ENCODE measurements at places on chromosomes 2 and 18.
A peak's percentile ranks its signal among the peaks of the same experiment; 100 is the strongest.

DNA sequence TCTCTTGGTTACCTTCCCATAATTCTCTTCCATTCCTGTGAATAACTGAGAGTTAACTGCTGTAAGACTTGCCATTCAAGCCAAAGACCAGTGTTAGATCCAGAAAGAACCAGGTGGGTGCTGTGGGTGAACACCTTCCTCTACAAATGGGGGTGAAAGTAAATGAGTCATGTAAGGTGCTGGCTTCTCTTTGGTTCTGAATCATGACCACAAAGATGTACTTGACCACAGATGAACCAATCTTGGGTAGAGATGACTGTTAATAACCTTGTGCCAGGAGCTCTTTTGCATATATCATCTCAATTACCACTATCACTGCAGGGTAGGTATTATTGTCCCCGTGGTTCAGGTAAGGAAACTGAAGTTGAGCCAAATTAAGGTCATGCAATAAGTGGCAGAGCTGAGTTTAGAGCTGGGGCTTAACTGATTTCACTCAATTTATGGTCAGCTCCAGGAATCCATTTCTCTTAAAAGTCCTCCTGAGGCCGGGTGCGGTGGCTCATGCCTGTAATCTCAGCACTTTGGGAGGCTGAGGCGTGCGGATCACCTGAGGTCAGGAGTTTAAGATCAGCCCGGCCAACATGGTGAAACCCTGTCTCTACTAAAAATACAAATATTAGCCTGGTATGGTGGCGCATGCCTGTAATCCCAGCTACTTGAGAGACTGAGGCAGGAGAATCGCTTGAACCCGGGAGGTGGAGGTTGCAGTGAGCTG is 244.9 kb upstream of the CXCR4 start:
- H3K36me3 ChIP-seq: no peaks in the 10 kb centered on the region
- H3K4me1 ChIP-seq: peaks cover 3% of the 10 kb centered on the region
- no peak for DNase-seq
- H3K27ac ChIP-seq: no peak overlapping the region

DNA sequence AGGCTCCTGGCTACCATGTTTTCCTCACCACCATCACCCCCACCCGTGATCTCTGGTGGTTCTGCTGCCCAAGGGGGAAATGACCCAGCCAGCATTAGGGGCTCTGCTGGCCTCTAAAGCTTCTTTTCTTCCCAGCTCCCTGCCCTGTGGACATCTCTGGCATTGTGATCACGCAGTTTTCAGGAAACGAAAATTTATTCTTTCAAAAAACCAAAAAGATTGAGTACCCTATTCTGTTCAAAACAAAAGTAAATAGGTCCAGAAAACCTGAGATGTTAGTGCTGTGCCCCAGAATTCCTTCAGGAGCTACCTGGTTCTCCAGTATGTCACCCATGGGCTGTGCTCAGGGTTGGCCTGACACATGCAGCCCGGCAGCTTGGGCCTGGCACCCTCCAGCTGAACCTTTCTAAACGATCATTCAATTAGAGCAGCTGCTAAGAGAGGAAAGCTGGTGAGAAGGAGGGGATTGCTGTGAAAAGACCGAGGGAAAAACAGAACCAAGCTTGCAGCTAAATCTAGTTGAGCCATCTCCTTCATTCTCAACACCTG is 157.5 kb downstream of the MGAT5 start:
- H3K4me3 ChIP-seq: peak overlapping the region; percentile 6
- H3K27ac ChIP-seq: peak overlapping the region; percentile 64
- H3K4me1 ChIP-seq: peaks cover 55% of the 10 kb centered on the region
- H3K36me3 ChIP-seq: peaks cover 49% of the 10 kb centered on the region
- DNase-seq: peak; percentile 15

DNA sequence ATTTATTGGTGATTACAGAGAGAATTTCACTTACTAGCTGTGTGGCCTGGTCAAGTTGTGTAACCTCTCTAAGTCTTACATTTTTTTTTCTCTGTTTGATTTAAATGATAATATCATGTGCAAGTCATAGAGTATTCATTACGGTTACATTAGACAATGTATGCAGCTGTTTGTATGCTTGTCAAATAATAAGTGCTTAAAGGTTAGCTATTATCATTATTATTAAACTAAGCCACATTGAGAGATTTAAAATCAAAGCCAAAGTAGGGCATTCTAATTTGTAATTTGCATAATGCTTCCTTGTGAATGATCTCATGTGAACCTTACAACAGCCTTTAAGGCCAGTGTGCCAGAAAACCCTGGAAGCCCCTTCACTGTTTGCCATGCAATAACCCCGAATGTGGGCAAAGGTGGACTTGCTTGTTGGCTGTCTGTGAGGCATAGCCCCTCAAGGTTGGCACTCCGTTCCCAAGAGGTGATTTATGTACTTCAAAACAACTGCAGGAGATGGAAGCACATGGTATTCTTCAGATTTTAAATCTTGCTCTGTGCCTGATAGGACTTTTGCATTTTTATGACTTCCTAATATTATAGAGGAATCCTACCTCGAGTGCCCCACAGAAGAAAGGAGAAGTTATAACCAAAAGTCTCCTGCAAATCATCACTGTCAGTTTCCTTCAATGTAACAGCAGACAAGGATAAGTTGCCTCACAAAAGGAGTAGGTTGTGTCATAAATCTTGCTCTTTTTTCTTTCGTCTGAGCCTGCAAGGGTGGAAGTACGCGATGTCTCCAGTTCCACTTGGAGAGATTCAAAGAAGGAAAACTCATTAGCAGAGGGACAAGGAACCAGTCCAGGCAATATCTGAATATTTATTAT is 272.0 kb downstream of the TGIF1 start:
- H3K4me1 ChIP-seq: peaks cover 5% of the 10 kb centered on the region
- no peak for DNase-seq
- H3K27me3 ChIP-seq: no peaks in the 10 kb centered on the region
- H3K4me3 ChIP-seq: no peak overlapping the region
- H3K36me3 ChIP-seq: no peaks in the 10 kb centered on the region
- H3K27ac ChIP-seq: no peak overlapping the region

GRCh38 chr18:13800505-13801259 is 23.3 kb upstream of the MC5R start:
- no peaks in the 10 kb centered on the region for H3K36me3 ChIP-seq
- DNase-seq: no peak
- no peak overlapping the region for H3K27ac ChIP-seq
- H3K27me3 ChIP-seq: peaks cover 37% of the 10 kb centered on the region

DNA sequence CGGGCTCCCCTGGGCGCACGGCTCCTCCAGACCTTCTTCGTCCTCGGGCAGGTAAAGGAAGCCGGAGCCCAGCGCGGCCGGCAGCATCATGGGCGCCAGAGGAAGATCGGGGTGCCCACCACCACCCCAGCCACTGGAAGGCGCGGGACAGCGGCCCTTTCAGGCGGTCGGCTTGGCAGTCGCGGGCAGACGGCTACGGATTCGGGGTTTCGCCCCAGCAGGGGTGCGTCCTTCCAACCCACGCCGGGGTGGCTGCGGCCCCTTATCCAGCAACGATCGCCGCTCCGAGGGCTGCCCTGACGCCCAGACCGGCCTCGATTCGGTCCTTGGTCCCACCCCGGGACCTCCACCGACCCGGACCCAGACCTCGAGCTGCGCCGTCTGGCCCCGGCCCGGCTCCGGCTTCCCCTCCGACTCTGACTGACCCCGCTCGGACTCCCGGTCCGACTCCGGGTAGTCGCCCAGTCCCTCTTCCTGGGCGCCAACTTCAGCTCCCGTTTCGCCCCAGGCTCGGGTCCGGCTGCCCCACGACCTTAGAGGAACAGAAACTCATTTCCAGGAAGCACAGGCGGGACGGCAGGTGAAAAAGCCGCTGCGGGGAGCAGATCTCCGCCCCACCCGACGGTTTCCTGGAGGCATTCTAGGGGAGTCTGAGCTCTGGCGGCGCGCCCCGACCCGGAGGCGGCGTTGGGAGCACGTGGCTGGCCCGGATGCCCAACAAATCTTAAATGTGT is 30.2 kb upstream of the SSB start:
- H3K36me3 ChIP-seq: no peaks in the 10 kb centered on the region
- DNase-seq: peak; percentile 58
- H3K4me3 ChIP-seq: no peak overlapping the region
- H3K27me3 ChIP-seq: peaks cover 16% of the 10 kb centered on the region

DNA sequence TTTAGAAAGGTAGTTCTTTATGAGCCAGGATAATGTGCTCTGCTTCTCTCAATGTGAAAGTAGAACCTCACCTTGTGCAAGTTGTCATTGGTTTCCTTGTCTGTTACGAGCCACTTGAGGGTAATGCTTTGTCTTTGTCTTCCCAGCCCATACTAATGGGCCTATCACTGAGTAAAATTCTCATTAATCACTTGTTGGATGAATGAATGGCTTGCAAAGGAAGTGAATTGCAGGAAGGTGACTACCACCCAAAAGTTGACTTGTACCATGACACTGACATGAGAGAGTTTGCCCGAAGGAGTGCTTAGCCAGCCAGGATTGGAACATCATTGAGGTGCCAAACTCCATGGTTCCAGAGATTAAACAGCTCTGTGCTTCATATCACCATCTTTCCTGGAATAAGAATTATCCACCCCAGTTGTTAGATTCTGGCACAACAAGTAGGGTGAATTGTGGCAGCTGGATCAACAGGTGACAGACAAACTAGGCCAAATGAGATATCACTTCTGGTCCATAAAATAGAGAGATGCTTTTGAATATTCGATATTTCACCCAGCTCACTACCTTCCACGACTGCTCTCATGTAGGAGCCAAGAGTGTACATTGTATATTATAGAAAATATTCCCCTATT is 20.5 kb upstream of the CD28 start:
- no peaks in the 10 kb centered on the region for H3K36me3 ChIP-seq
- peaks cover 33% of the 10 kb centered on the region for H3K4me1 ChIP-seq
- peaks cover 62% of the 10 kb centered on the region for H3K27me3 ChIP-seq

DNA sequence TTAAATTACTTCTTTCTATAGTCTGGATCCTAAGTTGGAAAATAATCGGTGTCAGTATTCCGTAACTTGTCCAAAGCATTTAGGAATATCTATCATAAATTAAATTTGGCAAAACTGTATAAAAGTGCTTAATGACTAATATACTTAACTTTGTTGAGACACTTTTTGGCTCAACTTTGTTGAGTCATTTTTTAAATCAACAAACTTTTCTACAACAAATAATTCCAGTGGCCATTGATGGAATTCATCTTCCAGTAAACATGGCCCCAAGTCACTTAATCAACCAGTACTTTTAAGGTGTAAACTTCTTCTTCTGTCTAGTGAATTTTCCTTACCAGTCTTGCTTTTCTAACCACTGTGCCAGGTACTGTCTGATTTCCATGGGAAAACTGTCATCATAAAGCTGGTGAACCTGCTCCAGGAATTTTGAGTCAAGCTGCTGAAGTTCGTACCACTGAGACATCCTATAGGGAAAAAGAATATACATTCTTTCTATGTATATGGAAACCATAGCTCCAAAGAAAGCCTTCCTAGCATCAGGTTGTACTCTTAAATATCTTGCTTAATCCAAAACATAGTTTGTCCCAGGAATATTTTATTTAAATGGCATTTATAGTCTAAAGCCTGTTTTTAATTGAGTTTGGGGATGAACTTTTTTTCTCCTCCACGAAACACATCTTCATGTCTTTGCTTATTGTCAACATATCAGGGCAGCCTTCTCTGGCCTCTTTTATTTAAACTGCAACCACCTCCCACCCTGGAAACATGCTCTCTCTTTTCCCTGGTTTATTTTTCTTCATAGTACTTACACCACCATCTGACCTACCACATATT is 4.2 kb downstream of the STAT1 start:
- no peak overlapping the region for H3K4me3 ChIP-seq
- H3K4me1 ChIP-seq: peaks cover 39% of the 10 kb centered on the region
- H3K27me3 ChIP-seq: no peaks in the 10 kb centered on the region
- H3K36me3 ChIP-seq: peaks cover 23% of the 10 kb centered on the region
- DNase-seq: no peak

GRCh38 chr18:34001376-34001775 is 223.3 kb downstream of the NOL4 start:
- no peaks in the 10 kb centered on the region for H3K4me1 ChIP-seq
- no peak overlapping the region for H3K4me3 ChIP-seq
- no peaks in the 10 kb centered on the region for H3K27me3 ChIP-seq
- no peak overlapping the region for H3K27ac ChIP-seq
- no peaks in the 10 kb centered on the region for H3K36me3 ChIP-seq

DNA sequence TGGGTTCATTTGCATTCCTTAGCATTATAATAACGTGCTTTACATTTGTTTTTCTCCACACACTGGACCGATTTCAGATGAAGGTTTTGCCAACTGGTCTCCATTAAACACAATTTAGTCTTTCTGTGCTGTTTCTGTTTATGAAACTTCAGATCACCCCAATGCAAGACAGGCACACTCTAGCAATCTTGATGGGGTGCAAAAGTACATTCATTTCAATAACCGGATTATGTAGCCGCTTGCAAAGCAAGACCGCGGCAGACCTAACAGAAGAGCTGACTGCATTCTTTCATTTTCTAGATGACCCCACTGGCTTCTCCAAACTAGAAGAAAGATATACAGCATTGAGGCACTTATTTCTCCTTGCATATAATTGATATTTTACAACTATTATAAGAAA is 301.5 kb downstream of the PIEZO2 start:
- H3K27me3 ChIP-seq: no peaks in the 10 kb centered on the region
- no peaks in the 10 kb centered on the region for H3K4me1 ChIP-seq
- no peak overlapping the region for H3K27ac ChIP-seq
- no peak overlapping the region for H3K4me3 ChIP-seq
- H3K36me3 ChIP-seq: no peaks in the 10 kb centered on the region

- peak; percentile 15 for DNase-seq
- no peaks in the 10 kb centered on the region for H3K4me1 ChIP-seq
- peaks cover 3% of the 10 kb centered on the region for H3K27me3 ChIP-seq
- no peak overlapping the region for H3K27ac ChIP-seq
- no peak overlapping the region for H3K4me3 ChIP-seq
Measured at GRCh38 chr18:5542515-5543035, 1.2 kb downstream of the EPB41L3 start.

DNA sequence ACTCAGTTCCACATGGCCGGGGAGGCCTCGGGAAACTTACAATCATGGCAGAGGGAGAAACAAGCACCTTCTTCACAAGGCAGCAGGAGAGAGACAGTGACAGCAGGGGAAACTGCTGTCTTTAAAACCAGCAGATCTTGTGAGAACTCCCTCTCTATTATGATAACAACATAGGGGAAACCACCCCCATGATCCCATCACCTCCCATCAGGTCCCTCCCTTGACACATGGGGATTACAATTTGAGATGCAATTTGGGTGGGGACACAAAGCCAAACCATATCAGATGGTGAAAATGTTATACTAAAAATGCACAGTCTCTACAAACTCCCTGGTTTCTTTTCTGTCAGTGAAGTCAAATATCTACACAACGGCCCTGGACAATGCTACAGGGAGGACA is 9.2 kb downstream of the TMEM18 start:
- no peak for DNase-seq
- H3K4me1 ChIP-seq: peaks cover 12% of the 10 kb centered on the region
- peaks cover 75% of the 10 kb centered on the region for H3K36me3 ChIP-seq
- H3K27ac ChIP-seq: no peak overlapping the region

- no peaks in the 10 kb centered on the region for H3K36me3 ChIP-seq
- peaks cover 4% of the 10 kb centered on the region for H3K4me1 ChIP-seq
- no peak overlapping the region for H3K27ac ChIP-seq
- no peak for DNase-seq
Measured at GRCh38 chr18:74328206-74328605, 12.6 kb downstream of the C18orf63 start.

GRCh38 chr18:55287149-55287806 is 300.7 kb downstream of the TCF4 start:
- H3K4me1 ChIP-seq: peaks cover 35% of the 10 kb centered on the region
- no peak overlapping the region for H3K4me3 ChIP-seq
- H3K27ac ChIP-seq: no peak overlapping the region
- DNase-seq: no peak
- no peaks in the 10 kb centered on the region for H3K27me3 ChIP-seq

- H3K4me3 ChIP-seq: no peak overlapping the region
- H3K27me3 ChIP-seq: no peaks in the 10 kb centered on the region
- no peaks in the 10 kb centered on the region for H3K36me3 ChIP-seq
Measured at GRCh38 chr18:80106482-80107051, 2.5 kb upstream of the ADNP2 start.

Measured in B cell (primary cell).